Bronchial epithelial cell (primary cell): ENCODE measurements at places on chromosomes 13 and 19. TPM values are rescaled to one million over a fixed set of nuclear protein-coding genes. Genes with fewer than 3 reads are reported as not detected.

- DNase-seq = peak; percentile 67
These were observed 13.3 kb downstream of the ARRDC2 start for GRCh38 chr19:18021121-18021755.

GRCh38 chr13:106942563-106942962, 374.6 kb upstream of the ARGLU1 start:
- no peak for DNase-seq

DNA sequence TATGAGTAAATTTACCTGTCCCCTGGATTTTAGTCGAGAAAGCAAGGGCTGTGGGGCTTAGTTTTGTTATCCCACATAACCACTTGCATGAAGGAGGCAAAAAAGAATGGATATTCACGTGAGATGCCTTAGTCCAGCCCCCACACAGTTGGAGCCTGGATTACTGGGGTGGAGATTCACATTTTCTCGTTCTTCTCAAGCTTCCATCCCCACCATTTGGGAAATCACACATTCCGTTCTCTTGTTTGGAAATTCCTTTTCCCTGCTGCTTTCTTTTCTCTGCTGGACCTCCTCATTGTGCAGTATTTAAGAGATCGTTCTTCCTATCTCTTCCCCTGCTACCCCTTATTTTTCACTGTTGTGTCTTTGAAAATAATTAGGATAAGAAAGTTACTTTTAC, 45.1 kb upstream of the FARP1 start:
- no peak for DNase-seq

DNA sequence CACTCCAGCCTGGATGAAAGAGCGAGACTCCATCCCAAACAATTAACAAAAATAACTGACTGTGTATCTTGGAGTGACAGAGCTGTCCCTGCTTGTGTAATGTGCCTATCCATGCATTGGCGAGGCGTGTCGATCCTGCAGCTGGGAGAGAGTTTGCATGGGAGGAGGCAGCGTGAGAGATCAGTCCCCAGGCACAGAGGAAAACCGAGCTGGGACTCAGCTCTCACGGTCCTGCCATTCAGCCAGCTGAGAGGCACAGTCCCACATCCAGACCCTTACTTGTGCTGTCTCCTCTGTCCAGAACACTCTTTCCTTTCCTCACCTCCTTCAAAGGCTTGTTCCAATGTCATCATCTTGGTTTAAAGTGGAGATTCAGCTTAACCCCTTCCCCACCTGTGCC, 11.9 kb upstream of the SULT2B1 start:
- DNase-seq = no peak

DNA sequence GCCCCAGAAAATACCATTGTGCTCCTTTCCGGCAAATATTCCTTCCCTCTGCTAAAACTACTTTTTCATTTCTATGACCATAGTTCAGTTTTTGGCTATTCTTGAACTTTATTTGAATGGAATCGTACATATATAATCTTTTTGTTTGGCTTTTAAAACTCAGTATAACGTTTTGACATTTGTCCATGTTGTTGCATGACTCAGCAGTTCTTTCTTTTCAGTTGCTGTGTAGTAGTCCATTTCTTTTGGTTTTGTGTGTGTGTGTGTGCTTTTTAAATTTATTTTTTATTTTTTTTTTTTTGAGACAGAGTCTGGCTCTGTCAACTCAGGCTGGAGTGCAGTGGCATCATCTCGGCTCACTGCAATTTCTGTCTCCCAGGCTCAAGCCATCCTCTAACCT, 35.0 kb downstream of the ITM2B start:
- no peak for DNase-seq

DNA sequence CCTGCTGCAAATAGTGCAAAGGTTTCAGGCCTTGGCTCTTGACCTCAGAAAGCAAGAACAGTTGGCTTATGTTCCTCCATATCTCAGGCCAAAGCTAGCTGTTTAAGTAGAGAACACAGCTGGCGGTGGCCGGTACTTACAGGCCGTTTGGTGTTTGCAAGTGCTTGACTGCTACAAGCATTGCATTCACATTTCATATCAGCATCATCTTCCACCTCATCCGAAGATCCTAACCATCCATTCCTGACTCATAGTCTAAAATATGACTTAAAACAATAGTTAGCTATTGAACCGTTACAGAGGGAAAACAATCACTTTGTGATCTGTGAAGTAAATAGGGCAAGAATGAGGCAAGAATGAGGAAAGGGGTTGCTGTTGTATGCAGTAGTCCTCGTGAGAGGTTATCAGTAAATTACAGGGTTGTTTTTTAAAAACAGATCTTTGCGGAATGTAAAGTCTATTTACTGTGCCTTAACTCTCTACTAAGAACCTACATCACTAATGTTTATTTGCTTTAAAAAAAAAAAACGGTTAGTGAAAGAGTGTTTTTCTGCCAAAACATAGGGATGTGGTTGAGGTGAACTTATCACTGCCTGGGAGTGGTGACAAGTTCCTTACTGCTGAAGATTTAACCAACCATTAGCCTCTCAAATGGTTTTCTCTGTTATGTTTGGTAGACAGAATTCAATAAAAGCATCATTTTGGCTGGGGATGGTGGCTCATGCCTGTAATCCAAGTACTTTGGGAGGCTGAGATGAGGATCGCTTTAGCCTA, 21.6 kb upstream of the WDR88 start:
- no peak for DNase-seq

DNA sequence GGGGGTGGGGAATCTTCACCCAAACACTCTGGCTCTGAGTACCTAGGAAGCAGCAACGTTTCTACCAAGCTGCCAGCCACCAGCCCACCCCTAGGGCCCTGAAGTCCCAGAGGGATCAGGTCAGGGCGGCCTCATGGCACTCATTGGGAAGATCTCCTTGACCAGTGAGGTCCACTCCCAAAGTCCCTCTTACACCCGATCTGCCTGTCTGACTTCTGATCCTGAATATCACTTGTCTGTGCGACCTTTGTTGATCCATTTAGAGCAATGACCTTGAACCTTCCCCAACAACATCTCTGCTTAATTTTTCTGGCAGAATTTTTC, 2.1 kb upstream of the GNA15 start:
- DNase-seq = no peak

GRCh38 chr13:42487221-42487620, 86.7 kb upstream of the TNFSF11 start:
- DNase-seq = peak; percentile 84

GRCh38 chr19:2619076-2619475, 83.4 kb downstream of the GNG7 start:
- DNase-seq = no peak

GRCh38 chr19:32866564-32867265, 2.9 kb downstream of the SLC7A9 start:
- DNase-seq = no peak

- DNase-seq = no peak
These were observed 50.7 kb upstream of the DIAPH3 start for GRCh38 chr13:60214213-60215055.

DNA sequence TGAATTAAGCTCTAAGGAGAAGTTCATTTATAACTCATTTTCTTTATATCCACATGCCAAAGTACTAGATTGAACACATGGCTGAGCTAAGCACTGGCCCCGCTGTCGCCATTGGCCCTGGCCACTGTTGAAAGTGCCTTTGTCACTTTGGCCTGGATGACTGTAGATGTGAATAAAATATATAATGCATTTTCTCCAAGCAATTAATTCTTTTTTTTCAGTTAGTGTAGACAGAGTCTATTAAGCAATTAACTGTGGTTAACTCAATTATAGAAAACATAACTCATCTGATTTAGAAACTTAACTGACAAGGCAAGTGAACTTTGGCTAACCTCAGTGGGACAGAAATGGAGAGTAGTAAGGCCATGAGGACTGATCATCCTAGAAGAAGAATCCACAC, 965.6 kb downstream of the EFNB2 start:
- no peak for DNase-seq

DNA sequence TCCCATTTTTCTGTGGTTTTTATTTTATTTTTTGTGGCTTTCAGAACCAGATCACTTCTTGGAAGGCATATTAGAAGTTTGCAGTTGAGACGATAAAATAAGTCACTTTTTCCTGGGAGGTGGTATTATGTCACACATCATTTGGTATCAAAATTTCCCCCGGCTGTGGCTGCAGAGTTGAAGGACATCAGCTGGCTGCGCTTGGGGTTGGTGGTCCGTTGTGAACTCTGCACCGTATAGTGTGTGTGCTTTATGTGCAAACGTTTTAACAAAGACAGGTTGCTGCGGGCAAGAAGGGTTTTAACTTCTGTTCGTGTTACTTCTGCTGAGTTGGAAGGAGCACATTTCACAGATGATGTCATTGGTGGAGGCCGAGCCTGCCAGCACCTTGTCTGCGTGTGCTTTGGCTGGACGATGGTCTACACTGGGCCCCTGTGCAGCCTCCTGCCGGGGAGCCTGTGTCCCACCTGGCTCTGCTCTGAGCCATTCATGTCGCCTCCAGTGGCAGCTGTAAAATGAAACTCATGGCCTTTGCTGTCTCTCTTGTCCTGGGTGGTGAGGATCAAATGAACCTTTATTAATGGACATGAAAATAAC, 9.6 kb downstream of the ATP11A start:
- no peak for DNase-seq

- DNase-seq = peak; percentile 32
These were observed 311.3 kb downstream of the DLEU7 start for GRCh38 chr13:50531917-50532899.

- DNase-seq = peak; percentile 57
These were observed 37.6 kb downstream of the SOX21 start for GRCh38 chr13:94674609-94675348.

DNA sequence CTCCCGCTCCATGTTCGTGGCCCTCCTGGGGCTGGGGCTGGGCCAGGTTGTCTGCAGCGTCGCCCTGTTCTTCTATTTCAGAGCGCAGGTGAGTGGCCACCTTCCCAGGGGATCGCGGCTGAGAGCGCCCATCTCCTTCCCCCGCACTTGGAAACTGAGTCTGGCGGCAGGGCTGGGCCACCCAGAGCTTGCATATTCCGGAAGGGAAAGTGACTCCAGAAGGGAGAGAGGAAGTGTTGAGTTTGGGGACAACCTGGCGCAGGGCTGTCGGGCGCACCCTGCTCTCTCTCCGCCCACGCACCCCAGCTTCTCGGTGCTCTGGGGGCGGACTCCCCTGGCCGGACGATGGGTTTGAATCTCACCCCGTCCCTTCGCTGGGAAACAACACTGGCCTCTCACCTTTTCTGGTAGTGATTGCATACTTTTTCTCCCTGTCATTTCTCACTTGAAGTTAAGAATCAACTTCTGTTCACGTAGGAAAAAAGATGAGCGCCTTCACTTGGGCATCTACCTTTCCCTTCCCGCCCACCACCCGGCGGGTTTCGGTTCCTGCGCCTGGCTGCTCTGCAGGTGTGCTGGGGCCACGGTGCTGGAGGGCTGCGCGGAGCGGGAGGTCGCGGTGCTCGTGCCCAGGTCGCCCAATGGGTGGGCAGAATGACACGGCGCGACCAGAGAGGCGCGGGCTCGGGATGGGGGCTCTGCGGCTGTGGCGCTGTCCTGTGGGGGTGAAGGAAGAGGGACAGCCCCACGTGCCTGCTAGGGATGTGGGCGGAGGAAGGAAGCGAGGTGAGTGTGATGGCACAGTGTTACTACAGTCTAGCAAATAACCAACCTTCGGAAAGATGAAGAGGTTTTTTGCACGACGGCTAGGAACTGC, 721 bp downstream of the TNFSF11 start:
- peak; percentile 7 for DNase-seq

- peak; percentile 13 for DNase-seq
These were observed 121.5 kb upstream of the RNF113B start for GRCh38 chr13:98298599-98298998.

DNA sequence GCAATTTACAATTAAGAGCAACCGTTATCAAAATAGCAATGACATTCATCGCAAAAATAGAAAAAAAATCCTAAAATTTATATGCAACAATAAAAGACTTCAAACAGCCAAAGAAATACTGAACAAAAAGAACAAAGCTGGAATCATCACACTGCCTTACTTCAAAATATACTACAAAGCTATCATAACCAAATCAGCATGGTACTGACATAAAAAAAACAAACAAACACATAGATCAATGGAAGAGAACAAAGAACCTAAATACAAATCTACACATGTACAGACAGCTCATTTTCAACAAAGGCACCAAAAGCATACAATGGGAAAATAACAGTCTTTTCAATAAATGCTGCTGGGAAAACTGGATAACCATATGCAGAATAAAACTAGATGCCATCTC, 6.4 kb downstream of the ZNF562 start:
- DNase-seq = no peak

GRCh38 chr19:53311044-53311443, 22.5 kb upstream of the ZNF845 start:
- no peak for DNase-seq

DNA sequence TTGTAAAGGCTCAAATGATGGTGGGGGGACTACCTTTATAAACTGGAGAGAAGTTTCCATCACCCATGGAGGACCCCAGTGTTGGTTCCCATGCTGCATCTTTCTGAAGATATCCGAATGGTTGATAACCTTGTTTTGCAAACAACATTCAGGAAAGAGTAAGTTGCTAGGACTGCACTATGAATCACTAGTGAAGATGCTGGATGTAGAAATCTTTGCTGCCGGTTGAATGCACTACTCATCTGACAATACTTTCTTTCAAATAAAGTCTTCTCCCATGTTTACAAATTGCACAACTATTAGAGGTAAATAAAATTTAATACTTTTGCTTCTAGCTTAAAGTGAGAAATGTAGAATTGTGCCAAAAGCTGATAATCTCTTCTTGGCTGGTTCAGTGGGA, 198.4 kb upstream of the SLITRK6 start:
- peak; percentile 71 for DNase-seq

DNA sequence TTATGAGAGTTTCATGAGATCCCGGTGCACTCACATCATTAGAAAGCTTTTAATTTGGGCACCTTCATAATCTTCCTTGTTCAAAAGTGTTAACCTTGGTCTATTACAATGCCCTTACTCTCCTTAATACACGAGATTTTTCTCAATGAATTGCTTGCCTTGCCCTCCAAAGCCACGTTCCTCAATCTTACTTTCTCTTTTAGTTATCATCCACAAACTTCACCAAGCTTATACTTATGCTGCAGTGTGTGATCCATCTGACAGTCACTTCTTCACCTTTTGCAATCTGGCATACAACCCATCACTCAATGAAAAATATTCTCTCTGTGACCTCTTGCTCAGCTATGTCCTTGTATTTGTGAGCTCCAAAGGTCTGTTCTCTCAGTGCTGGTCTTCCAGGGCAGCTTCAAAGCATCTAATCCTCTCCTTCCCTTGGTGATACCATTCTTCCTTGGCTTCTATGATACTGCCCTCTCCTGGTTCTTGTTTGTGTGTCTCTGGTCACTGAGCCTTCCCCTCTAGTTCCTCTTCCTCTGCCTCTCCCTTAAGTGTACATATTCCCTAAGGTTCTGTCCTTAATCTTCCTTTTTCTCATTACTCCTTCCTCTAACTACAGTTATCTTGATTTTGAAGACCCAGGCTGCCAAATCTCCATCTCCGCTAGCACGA, 202.2 kb upstream of the STARD13 start:
- DNase-seq = peak; percentile 33

NFIX gene
- total RNA-seq = 5.4 and 5.8 TPM in 2 replicates

C19orf81 gene
- not detected in 2 replicates for total RNA-seq

TNNT1 gene
- 65.0 and 151 TPM in 2 replicates for total RNA-seq

UPK1A gene
- total RNA-seq = 0.38 TPM in 1 of 2 replicates, not detected in the other

ZNF837 gene
- 2.4 and 2.6 TPM in 2 replicates for total RNA-seq

PINLYP gene
- 0.53 and 0.64 TPM in 2 replicates for total RNA-seq

FFAR1 gene
- total RNA-seq = not detected in 2 replicates

SYNGR4 gene
- total RNA-seq = not detected in 2 replicates

ZNF813 gene
- total RNA-seq = 3.9 and 4.6 TPM in 2 replicates

THSD8 gene
- not detected in 2 replicates for total RNA-seq

USP12 gene
- 17.9 and 20.9 TPM in 2 replicates for total RNA-seq

AP3D1 gene
- 72.1 and 78.3 TPM in 2 replicates for total RNA-seq
